Activated CD4-positive, alpha-beta T cell treated with anti-CD3 and anti-CD28 coated beads, Interleukin-2, amount 50 U/mL, for 16 hours (primary cell): ENCODE measurements at places on chromosomes 7 and 10.
A peak's percentile ranks its signal among the peaks of the same experiment; 100 is the strongest.

- DNase-seq, result no peak
These were observed 88.2 kb upstream of the FAM133B start for GRCh38 chr7:92678291-92678920.

DNA sequence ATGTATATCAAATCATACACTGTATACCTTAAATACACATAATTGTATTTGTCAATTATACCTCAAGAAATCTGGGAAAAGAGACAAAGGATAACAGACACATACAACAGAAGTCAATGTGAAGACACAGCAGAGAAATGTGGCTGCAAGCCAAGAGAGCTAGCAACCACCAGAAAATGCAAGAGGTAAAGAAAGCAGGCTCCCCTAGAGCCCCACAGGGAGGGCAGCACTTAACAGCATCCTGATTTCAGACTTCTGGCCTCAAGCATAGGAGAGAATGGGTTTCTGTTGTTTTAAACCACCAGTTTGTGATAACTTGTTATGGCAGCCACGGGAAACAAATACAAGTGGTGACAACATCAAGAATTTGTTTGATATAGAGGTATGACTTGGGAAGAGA is 1197.2 kb downstream of the SORCS1 start:
- DNase-seq, result no peak

GRCh38 chr10:520402-520787 is 169.1 kb downstream of the DIP2C start:
- no peak for DNase-seq

- DNase-seq, result no peak
These were observed 228.5 kb downstream of the MTERF1 start for GRCh38 chr7:91651986-91652385.

DNA sequence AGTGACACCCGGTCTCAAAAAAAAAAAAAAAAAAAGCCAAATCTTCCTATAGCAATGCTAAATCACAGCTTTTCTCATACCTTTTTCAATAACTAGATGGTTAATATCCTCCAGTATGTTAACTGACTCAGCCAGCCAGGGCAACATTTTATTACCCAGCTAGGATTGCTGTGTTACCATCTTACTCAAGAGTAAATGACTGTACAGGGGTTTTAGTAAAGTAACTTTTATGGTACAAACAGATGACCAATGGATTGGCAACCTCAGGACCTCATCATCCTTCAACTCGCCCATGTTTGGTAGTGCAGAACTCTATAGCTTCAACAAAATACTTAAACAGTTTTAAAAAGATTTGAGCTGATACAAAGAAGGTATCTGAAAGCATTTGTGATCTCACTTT is 59.5 kb downstream of the HBP1 start:
- DNase-seq, result no peak

DNA sequence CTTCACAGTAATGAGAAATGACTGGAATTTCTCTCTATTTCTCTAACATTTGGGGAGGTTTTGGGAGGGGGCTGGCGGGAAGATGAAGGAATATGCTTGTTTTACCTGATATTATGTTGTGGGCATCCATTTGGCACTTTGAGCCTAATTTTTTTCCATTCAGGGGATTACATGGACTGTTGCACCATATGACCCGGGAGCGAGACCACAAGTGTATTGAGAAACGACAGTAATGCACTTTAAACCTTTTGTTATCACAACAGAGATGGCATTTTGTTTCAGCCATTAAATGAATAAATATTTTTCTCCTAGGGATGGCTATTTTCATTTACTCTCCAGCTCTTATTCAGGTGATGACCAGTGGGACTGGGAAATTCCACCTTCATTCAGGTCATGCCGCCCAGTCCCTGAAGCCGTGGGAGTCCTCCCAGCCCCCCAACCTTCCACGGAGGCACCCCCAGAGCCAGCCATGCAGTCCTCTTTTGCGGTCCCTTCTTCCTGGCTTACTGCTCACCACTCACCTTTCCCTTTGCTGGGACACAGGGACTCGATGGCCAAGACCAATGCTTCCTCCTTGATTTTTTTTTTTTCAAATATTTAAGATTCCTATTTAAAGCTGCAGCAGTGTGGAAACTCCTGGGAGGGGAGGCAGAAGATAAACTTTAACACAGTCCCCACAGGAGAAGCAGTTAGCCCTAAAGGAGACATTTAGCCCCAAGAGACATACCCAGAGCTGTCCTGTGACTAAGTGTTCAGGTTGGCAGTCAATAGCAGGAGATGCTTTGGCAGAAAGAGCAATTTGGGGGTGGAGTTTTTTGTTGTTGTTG is 190.9 kb upstream of the YAE1 start:
- DNase-seq, result no peak

DNA sequence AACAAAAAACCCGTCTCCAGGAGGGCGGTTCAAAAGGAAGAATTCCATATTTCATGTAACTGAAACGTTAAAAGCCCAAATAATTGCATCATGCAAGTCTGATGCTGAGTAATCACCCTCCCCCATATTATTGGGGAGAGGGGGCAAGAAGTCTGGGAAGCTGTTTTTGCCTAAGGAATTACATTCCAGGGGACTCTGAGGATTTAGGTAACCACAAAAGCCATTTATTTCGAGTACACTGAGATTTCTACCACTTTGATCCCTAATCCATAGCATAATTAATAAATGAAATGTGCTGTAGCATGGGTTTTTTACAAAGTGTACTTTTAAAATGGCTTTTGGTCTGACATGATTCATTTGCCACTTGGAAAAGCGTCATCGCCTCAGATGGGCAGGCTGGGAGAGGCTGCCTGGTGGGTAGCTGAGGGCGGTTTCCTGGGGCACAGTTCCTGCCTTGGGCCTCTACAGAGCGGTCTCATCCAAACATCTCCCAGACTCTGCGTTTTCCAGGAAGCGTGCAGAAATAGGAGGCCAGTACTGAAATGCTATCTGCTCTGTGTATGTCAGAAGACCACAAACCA is 106.5 kb downstream of the TCF7L2 start:
- DNase-seq, result no peak

- DNase-seq, result no peak
These were observed 16.7 kb downstream of the SEMA3A start for GRCh38 chr7:84177758-84178412.

DNA sequence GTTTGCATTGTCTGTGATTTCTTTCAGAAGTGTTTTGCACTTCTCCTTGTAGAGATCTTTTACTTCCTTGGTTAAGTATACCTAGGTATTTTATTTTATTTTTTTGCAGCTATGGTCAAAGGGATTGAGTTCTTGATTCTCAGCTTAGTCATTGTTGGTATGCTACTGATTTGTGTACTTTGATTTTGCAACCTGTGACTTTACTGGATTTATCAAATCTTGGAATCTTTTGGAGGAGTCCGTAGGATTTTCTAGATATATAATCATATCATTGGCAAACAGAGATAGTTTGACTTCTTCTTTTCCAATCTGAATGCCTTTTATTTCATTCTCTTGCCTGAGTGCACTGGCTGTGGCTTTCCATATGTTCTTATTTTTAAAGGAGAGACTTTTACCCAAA is 41.9 kb downstream of the CCSER2 start:
- DNase-seq, result no peak

- DNase-seq, result no peak
These were observed 96.0 kb upstream of the TMEM168 start for GRCh38 chr7:112886208-112886607.

DNA sequence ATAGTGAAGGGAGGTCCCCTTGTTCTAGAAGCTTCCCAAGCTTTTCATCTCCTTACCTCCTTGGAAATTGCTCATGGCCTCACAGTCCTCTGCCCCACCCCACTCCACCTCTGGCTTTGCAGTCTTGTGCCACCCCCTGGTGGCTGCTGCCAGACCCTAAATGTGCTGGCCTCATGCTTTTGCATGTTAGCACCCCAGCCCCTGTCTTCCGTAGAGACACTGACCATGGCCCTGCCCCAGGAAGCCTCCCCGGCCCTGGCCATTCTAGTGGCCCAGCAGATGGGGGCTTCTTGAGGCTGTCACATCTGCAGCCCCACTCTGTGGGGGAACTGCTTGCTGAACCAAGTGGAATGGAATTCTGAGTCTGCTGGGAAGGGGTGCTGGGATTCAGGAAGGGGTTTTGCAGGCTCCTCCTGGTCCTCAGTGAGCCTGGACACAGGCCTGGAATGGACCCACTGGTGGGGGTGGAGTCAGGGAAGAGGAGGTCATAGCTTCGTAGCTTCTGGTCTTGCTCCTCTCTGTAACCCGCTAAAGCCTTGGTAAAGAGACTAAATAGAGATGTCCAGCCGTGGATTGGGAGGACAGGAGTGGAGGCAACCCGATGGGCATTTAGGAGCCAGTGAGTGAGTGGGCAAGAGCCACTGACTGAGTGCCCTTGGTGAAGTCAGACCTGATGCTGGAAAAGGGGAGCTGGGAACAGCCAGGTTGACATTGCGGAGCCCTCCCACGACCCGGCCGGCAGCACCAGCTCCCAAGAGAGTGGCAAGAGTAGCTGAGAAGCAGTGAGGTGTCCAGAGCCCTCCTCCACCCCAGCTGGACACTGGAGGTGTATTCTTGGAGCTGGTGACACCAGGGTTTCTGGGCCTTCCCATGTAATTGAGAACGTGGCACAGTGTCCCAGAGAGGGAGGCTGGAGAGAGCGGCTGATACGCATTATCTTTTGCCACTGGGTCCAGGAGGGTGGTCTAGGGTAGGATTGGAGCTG is 20.9 kb downstream of the RAMP3 start:
- no peak for DNase-seq

GRCh38 chr10:69048103-69048502 is 39.8 kb upstream of the SRGN start:
- peak; percentile 68 for DNase-seq

DNA sequence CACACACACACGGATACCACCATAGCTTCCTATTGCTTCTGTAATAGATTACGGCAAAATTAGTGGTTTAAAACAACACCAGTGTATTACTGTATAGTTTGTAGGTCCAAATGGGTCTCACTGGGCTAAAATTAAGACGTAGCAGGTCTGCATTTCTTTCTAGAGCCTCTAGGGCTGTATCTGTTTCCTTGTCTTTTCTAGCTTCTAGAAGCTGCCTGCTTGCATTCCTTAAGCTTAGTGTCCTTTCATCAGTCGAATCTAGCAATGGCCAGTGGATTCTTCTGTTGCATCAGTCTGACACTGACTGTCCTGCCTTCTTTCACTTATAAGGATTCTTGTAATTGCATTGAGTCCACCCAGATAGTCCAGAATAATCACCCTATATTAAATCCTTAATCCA is 882.3 kb downstream of the PCDH15 start:
- DNase-seq, result no peak

GRCh38 chr7:8605221-8605620 is 171.8 kb downstream of the NXPH1 start:
- no peak for DNase-seq

DNA sequence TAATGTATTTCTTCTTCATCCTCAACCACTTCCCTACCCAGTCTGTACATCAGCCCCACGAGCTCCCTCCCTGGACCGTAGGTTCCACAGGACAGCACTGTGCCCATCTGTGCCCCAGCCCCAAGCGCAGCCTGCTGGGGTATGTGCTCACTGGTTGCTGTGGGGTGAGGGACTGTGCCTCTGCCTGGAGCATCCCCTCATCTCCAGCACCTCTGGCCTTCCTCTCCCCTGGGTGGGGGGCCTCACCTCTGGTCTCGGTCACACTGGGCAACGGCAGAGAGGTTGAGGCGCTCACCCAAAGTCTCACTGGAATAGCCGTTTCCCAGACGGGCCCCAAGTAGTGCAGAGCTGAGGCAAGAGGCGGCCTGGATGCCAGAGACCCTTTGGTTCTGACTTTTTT is 1.5 kb upstream of the PRKAR1B start:
- no peak for DNase-seq

- DNase-seq, result no peak
These were observed 91.7 kb downstream of the PTPRE start for GRCh38 chr10:127998501-127999144.

GRCh38 chr7:70657571-70657970 is 474.4 kb upstream of the GALNT17 start:
- DNase-seq, result no peak

DNA sequence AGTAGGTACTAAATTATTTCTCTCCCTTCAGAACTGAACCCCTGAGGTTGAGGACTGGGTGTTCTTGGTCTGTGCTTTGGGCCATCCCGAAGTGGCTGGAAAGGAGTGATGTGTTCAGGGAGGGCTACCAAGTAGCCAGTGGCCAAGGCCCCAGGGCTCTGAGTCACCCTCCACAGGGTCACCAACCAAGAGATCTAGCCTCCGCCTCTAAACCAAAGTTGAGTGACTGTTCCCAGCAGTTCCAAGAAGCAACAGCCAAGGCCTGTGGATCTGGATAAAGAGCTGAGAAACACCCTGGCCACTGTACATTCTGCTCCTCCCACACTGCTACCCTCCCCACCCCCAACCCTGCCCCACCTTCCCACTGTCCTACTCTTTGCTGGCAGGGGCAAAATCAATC is 35.5 kb upstream of the KCNMA1 start:
- no peak for DNase-seq

- no peak for DNase-seq
These were observed 91.9 kb downstream of the MYL10 start for GRCh38 chr7:101537205-101537604.

- no peak for DNase-seq
These were observed 13.8 kb upstream of the TECPR1 start for GRCh38 chr7:98265841-98266271.

- DNase-seq, result no peak
These were observed 570.1 kb upstream of the MGMT start for GRCh38 chr10:128896963-128897362.

DNA sequence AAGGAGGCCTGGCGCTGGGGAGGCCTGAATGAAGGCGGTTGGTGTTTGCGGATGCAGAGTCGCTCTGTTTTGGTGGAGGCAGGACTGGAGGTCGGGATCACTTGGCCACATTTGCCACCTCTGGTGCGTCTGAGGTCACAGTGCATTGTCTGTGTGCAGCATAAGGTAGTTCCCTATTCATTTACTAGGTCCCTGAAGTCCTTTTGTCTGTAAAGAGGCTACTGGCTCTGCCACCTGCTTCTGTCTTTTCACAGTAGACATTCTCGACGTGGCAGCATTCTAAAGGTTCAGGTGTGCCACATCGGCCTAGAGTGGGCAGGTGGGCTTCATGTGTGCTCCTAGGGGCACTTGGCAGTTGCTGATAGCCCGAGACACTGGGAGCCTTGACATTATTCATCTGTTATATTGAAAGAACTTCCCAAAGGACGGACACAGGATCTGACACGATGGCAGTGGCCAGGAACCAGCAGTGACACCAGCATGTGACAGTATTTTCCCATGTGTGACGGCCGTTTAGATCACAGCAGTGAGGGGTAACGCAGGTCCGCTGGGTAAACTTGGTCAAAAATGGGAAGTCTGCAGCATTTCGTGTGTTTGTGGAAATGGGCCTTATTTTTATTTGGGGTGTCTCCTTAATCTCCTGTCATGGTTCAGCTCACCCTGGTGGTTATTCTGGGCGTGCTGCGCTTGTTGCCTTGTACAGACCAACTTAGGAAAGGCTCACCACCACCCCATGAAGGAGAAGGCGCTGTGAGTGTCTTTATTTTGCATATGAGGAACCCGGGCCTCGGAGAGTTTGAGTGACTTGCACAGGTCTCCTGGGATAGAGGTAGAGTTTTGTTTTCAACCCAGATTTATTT is 5.9 kb downstream of the MGMT start:
- no peak for DNase-seq

- DNase-seq, result no peak
These were observed 84.0 kb downstream of the PTPN20 start for GRCh38 chr10:46995234-46995633.
